ENCODE measurements at places on chromosomes 16 and 17. TPM values are rescaled to one million over a fixed set of nuclear protein-coding genes. Genes with fewer than 3 reads are reported as not detected.

MYH1 gene
- total RNA-seq: not detected

OR3A3 gene
- total RNA-seq: not detected

NSF gene
- total RNA-seq: 31.8 TPM

UBALD2 gene
- total RNA-seq: 46.3 TPM

PRAC1 gene
- total RNA-seq: not detected

KRT24 gene
- not detected for total RNA-seq

GSG1L gene
- not detected for total RNA-seq

NLGN2 gene
- not detected for total RNA-seq

SDK2 gene
- not detected for total RNA-seq

TP53TG3C gene
- not detected for total RNA-seq

CDH3 gene
- not detected for total RNA-seq

All from Karpas-422 (cell line).